ENCODE measurements at places on chromosomes 13 and 19.

DNA sequence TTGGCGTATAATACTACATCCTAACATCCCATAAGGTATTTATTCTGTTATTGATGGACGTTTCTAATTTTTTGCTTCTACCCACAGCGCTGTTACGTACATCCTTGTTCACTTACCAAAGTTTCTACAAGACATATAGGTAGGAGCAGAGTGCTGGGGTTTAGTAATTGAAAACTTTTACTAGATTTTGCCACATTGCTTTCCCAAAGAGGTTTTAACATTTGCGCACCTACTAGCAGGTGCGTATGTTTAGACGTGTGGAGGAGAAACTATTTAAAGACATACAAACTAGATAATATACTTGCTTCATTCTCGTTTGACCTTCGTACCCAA lies 559 bp upstream of the RPL21 start:
- DNase-seq = no peak

DNA sequence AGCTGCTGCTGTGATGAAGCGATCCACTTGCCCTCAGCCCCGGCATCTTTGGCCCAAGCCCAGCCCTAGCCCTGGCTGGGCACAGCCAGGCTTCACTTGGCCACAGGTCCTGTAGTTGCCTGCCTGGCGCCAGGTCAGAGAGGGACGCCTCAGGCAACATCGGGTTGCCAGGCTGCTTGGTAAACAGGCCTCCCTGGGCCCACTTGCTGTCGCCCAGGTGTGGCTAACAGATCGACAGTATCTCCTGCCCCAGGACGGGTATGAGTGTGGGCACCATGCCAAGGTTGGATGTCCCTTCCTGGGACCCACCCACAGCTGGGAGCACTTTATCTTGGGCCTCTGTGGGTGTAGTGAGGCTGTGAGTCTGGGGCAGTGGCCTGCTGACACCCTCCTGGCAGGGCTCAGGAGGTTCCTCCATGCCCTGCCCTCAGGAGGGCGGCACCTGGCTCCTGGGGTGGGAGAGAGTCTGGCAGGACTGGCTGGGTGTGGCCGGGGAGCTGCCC lies 27.8 kb downstream of the CARM1 start:
- peak; percentile 52 for DNase-seq

GRCh38 chr13:41742917-41743552 lies 217.9 kb downstream of the VWA8 start:
- DNase-seq = no peak

DNA sequence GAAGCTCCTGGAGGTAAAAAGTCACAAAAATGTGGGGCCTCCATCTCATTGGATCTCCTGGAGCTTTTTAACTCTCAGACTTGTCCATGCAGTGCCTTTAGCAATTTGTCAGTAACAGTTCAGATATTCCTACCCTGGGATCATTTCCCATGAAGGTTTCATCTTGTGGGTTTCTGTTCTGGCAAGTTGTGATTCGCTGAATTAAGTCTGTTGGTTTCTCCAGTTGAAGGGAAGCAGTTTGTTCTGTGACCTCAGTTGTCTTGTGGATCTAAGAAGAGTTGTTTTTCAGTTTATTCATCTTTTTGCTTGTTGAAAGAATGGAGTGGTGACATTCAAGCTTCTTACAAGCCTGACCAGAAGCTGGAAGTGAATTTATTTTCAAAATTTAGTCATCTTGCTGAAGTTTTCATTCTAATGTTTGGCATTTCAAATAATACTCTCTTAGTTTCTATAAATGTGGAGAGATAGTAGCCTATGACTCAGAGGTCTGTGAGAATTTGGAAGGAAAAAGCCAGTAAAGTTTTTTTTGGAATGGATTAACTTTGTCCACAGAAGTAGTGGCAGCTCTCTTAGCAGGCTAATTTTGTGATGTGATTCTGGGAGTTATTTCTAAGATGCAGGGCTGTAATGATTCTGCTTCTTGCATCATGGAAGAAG lies 120.1 kb upstream of the CSNK1A1L start:
- no peak for DNase-seq
